ENCODE measurements at places on chromosomes 2 and 18.

- DNase-seq, result no peak
These were observed 415.5 kb downstream of the MEIS1 start for GRCh38 chr2:66850376-66850775.

GRCh38 chr2:3547915-3548314 is 10.2 kb downstream of the RNASEH1 start:
- no peak for DNase-seq

DNA sequence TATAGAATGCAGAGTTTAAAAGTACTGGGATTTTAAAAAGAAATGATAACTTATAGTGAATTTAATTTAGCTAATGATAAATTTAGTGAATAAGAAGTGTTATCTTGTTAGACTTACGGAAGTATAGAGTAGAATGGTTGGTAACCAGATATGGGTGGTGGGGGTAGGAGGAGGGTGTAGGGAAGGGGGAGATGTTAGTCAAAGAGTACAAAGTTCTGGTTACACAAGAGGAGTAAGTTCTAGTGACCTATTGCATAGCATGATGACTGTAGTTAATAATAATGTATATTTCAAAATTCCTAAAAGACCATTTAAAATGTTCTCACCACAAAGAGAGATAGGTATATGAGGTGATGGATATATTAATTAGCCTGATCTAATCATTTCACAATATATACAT is 184.8 kb upstream of the STON1 start:
- no peak for DNase-seq

GRCh38 chr2:120204945-120205670 is 18.1 kb downstream of the TMEM185B start:
- DNase-seq, result no peak

DNA sequence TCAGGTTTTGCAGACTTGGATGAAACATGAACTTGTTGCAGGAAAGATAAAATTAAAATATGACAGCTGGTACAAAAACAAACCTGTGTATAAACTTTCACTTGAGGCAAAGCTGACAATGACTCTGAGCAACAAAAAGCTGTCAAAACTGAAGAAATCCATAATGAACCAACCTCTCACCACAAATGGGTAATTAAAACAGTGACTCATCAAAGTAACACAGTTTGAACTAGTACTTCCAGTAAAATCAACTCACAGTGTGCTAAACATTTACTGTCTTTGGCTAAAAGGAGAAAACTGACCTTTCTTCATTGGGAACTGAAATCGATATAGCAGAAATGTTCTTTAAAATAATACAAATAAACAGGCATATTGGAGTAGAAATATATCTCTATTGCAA is 209.7 kb downstream of the WDPCP start:
- no peak for DNase-seq

- DNase-seq, result peak; percentile 86
These were observed 16.7 kb upstream of the ADI1 start for GRCh38 chr2:3535794-3536681.

DNA sequence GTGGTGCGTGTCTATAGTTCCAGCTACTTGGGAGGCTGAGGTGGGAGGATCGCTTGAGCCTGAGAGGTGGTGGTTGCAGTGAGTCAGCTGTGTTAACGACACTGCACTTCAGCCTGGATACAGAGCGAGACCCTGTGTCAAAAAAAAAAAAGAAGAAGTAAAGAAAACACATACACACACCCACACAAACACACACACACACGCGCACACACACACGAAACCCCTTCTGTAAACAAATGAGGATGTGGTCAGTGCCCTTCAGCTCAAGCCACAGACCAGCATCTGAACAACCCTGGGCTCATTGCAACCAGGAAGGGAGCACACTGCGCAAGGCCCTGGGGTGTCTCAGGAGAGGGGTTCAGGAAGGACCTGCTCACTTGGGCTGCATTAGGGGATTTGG is 47.9 kb upstream of the KCNF1 start:
- no peak for DNase-seq

DNA sequence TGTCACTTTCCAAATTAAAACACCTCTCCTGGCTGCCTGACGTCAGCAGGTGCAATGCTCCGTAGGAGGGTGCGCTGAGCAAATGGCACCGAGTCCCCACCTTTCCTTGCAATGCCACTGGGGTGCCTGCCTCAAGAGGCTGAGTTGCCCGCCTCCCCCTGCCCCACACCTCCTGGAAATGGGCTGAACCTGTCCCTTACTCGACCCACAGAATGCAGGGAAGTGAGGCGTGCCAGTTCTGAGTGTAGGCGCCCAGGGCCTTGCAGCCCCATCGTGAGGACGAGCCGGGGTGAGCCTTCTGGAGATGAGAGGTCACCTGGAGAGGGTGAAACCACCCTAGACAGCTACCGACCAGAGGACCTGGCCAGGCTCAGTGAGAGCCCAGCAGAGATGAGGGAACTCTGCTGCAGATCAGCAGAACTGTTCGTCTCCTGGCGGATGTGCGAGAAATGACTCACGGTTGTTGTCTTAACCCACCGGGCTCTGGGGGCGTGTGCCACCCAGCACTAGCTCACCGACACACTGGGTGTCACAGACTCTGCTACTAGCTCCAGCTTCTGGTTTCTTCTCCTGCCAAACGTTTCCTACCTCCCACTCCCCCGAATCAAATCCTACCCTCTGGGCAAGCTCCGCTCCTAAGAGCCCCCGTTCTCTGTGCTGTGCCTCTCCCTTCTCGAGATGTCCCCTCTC is 168.7 kb upstream of the HDAC4 start:
- no peak for DNase-seq

GRCh38 chr2:101467306-101467705 is 7.6 kb downstream of the RFX8 start:
- peak; percentile 50 for DNase-seq

GRCh38 chr2:16908656-16909055 is 243.0 kb upstream of the CYRIA start:
- peak; percentile 36 for DNase-seq

DNA sequence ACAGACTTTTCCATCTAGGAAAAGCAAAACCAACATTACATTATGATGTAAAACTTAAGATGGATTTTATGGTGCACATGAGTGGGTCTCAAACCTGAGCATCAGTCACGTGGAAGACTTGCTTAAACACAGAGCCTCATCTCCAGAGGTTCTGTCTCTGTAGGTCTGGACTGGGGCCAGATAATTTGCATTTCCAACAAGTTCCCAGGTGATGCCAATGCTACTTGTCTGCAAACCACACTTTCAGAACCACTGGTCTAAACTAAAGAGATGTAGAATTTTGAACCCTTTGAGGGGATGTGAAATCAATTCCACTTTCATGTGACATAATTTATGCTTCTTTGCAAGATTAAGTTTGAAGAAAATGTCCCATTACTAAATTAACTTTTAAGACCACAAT is 522.8 kb downstream of the MBD2 start:
- no peak for DNase-seq

- DNase-seq, result peak; percentile 82
These were observed 8.7 kb upstream of the TXNDC2 start for GRCh38 chr18:9876867-9877654.

GRCh38 chr18:12468445-12468844 is 60.7 kb downstream of the PRELID3A start:
- DNase-seq, result no peak

DNA sequence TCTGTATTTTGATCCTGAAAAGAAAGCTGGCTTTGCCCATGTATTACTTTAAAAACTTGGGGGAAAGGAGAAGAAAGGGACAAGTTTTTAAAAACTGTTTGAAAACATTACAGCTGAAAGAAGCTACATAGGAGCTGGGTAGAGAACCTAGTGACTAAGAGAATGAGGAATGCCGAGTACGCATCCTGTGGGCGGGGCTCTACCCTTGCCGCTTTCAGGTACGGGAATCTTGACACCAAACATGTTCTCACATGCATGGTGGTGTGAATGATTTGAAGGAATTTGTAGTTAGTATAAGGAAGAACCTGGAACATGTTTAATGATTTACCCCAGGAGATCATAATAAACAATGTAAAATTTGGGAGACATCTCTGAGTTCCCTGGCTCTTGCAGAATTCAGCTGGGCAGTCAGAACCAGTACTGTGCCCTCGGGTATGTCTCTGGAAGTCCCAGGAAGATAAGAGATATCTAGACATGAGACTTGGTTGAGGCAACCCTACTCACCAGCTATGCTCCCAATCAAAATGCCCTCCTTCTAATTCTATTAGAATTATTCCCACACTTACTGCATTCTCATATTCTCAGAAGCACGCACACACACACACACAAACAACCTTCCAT is 16.5 kb upstream of the TGFA start:
- DNase-seq, result no peak

Measured in fibroblast of upper back skin (primary cell).